Femur (tissue), 1 donor: ENCODE measurements at places on chromosomes 13 and 19.

GRCh38 chr13:112807653-112808376, 118.0 kb downstream of the ATP11A start:
- DNase-seq: no peak

DNA sequence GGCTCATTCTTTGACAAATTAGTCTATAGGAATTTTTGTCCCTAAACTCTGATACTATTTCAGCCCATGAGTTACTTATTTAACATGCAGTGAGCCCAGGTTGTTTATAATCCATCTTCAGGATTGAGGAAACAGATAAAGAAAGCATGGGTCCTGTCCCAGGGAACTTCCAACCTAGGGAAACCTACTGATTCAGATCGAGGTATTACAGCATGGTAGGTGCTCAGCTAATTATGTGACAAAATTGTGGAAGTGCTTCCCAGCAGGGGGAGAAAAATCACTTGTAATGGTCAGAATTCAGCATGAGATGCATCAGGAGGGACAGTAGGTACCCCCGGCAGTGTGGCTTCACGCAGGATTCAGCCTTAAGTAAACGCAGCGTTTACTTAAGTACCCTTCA, 171.3 kb downstream of the NUFIP1 start:
- DNase-seq: no peak

DNA sequence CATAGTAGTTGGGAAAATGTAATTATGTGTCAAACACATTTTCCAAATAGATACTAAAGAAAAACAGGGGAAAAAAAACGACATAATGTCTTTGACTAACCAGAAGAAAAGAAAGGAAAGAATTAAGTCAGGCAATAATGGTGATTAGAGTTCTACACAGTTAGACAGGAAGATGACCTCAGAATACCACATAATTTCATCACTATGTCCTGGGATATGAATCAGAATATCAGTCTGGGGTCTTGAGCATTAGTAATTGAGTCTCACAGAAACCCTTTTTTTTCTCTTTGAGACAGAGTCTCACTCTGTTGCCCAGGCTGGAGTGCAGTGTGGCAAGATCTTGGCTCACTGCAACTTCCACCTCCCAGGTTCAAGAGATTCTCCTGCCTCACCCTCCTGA, 503.4 kb downstream of the SLITRK1 start:
- no peak for DNase-seq

- DNase-seq: no peak
These were observed 108.2 kb downstream of the EDNRB start for GRCh38 chr13:77810430-77810829.

GRCh38 chr13:50320271-50320862, 305.1 kb downstream of the KCNRG start:
- DNase-seq: no peak

- DNase-seq: peak; percentile 28
These were observed 14.4 kb downstream of the COMP start for GRCh38 chr19:18776736-18777135.

GRCh38 chr19:55640577-55641425, at the start of gene ZNF580:
Gene ZNF580, plus strand, starts transcription at chr19:55641002. Its CDS starts 1,507 bp downstream, at chr19:55642509.
- DNase-seq: peak; percentile 89

DNA sequence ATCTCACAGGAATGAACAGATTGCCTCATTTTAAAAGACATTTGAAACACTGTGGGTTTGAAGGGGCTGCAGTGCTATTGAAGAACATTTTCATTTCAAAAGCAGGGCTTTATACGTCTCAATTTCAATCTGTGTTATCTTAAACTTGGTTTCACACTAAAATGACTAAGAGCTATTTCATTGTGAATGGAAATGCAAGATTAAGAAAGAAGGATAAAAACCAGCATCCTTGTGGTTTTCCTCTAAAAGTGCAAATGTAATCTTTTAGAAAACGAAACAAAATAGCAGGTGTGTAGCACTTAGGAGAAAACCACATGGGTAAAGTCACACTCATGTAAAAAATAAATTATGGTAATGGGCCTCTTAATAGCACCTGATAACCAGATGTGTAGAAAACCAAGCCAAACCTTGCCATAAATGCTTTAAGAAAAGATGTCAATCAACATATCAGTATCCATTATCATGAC, 397.7 kb downstream of the GPC6 start:
- DNase-seq: no peak

DNA sequence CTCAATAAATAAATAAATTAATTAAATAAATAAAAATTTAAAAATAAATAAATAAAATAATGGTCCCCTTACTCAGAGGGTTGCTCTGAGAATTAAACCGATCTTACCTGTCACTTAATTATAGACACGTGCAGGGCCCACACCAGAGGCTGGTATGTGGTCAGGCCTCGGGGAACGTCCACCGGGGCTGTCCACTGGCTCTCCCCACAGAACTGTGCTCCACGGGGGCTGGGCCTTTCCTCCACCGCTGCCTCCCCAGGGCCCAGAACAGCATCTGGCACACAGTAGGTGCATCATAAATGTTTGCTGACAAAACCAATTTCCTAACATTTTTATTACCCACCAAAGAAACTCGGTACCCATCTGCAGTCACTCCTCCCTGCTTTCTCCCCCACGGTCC, 69.2 kb downstream of the CEBPG start:
- peak; percentile 3 for DNase-seq

- DNase-seq: no peak
These were observed 103.7 kb upstream of the USP29 start for GRCh38 chr19:57016076-57016475.

DNA sequence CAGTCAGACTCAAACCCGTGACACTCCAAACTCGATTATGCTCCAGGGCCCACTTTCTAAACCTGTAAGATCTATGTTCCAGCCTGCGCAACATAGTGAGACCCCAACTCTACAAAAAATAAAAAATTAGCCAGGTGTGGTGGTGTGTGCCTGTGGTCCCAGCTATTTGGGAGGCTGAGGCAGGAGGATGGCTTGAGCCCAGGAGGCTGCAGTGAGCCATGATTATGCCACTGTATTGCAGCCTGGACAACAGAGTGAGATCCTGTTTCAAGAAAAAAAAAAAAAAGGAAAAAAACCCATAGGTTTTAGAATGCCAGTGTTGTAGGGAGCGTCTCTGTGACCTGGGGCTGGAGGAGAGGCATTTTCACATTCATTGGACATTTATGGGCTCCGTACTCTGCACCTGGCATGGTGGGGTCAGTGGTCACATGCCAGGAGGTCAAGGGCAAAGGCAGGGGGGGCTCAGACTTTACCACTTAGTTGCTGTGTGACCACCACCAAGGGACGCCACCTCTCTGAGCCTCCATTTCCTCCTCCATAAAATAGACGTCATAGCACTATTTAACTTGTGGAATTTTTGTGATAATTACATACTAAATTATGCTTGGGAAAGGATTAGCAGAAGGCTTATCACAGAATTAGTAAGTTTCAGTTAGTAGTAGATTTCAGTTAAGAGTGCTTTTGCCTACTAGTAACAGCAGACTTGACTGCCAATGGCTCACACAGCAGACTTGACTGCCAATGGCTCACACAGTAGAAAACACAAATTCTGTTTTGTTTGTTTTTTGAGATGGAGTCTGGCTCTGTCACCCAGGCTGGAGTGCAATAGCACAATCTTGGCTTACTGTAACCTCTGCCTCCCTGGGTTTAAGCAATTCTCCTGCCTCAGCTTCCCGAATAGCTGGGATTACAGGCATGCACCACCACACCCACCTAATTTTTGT, 5.9 kb downstream of the SELENOV start:
- DNase-seq: no peak

GRCh38 chr13:114099191-114099590, 33.2 kb downstream of the RASA3 start:
- peak; percentile 88 for DNase-seq

DNA sequence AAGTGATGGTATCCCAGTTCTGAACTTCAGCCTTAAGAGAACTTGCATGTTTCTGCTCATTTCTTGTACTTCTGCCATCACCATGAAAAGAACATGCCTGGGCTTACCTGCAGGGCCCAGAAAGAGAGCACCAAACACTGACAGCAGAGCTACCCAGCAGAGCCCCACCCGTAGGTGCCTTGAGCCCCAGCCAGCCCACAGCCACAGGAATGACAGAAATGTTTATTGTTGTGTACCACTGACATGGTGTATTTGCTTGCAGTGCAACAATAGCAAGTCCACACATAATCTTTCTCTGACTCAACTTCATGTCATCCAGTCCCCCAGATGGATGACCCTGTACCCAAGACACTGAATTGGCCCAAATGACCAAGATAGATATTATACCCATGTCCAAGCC, 195.2 kb downstream of the TSHZ3 start:
- DNase-seq: no peak
